ENCODE measurements at places on chromosomes 1 and 21. TPM values are rescaled to one million over a fixed set of nuclear protein-coding genes. Genes with fewer than 3 reads are reported as not detected.

Gene TMIGD3
- 0.43 TPM for total RNA-seq

Gene RBP7
- total RNA-seq: 0.43 TPM

Gene SPRR2E
- not detected for total RNA-seq

Gene HOOK1
- total RNA-seq: not detected

Gene NBPF4
- total RNA-seq: under 0.01 TPM

Gene GSTM2
- total RNA-seq: 16.8 TPM
